DMS53 (cell line): ENCODE measurements at places on chromosomes 2 and 18.

GRCh38 chr18:27558388-27559155, 373.5 kb upstream of the CHST9 start:
- DNase-seq = no peak

DNA sequence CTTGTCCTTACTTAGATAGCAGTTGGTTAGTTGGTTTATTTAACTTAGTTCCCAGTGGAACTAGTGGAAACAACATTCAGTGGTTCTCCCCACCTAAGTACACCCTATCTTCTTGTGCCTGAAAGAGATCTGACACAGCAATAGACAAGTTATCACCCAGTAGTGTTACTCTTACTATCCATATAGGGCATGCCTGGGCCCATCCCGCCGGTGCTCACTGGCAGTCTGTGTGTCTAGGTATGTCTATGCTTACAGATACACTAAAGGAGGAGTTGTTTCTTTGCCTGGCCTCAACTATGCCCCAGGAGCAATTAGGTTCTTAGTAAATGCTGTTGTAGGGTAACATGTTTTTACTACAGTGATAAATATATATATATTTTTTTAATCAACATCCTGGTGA, 12.0 kb upstream of the NRP2 start:
- DNase-seq = no peak

DNA sequence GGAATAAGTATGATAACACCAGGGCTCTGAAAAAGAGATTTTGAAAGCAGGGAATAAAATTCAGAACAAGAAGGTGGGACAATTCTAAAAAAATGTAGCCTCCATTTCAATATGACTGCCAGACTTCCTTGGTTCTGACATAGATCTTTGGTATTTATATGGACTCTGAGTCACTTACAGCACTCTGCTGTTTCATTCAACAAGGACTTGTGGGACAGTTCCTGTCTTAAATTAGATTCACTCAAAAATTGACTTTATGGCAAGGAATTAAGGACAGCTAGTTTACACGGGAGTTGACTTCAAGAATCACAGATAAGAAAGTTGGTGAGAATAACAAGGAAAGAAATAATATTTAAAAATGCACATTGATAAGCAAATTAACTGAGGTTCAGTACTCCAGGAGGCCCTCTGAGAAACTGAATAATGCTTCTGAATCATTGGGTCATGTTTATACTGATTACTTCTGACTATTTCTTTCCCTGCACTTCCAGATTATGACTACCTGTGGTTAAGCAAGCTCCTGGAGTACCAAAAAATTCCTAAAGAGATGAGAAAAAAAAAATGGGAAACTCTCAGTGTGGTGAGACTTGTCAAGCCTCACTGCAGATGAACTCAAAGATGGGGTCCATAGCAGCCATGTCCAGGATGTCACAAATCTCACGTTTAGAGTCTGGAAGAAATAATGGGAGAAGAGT, 828.3 kb upstream of the PIK3C3 start:
- no peak for DNase-seq

DNA sequence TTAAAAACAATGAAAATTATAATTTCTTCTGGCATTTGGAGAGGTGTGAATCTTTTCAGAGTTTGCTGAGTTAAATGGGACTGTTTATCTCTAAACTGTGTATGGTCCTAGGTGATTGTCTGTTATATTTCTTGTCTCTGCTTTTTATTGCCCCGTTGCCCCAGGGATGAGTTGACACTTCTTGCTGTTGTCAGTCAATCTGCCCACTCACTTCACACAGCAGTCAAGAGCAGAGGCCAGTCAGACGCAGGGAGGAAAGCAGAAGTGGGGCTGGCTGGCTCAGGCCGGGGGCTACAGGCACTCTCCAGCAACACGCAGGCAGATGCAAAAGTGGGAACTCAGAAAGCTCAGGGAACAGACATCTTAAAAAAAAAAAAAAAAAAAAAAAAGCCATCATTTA, 365.2 kb downstream of the CLIP4 start:
- no peak for DNase-seq

GRCh38 chr2:203605302-203605701, 70.2 kb upstream of the RAPH1 start:
- no peak for DNase-seq

DNA sequence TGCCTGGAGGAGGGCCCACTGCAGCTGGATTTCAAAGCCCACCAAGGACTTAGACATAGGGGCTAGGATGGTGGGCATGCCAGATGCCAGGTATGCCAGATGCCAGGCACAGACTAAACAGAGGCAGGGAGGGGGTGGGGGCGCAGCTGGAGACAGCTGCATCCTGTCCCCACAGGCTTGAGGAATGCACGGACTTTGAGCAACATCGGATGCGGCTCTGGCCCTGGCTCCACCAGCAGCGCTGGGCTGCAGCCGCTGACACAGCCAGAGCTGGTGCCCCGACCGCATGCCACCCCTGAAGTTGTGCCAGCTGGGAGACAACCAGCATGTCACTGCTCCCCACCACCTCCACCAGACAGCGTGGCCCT, 39.5 kb downstream of the AQP12A start:
- no peak for DNase-seq
